ENCODE measurements at places on chromosomes 1 and 21.

DNA sequence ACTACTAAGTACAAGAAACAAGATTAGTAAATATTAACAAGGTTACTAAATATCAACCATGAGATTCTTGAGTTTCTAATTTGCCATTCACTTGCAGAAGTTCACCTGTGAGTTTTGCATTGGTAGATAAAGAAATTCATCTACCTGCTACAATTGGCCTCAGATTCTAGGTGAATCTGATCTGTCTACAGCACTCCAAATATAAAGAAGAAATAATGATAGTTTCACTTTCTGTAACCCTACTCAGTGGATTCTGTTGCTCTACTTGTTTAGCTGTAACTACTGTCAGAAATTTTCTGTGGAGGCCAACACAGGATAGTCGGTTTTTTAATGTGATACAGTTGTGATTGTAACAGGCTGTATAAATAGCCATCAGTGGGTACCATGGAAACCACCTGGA is 118.6 kb downstream of the NR5A2 start:
- DNase-seq: no peak

GRCh38 chr1:25503551-25504426 is 39.6 kb upstream of the LDLRAP1 start:
- no peak for DNase-seq

DNA sequence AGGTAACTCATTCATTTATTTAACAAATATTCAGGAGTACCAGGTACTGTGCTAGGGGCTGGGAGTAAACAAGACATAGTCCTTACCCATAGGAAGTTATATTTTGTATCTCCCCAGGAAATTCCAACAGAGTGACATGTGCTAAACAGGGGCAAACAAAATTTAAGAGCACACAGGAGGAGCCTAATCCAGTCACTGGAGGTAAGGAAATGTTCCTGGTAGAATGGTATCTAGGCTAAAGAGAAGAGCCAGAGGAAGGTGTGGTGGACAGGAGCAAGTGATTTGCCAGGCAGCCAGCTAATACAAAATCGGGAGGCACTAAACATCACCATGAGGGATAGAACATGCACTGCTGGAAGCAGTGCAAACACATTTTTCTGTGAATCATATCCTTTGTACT is 10.4 kb downstream of the TEX38 start:
- no peak for DNase-seq

GRCh38 chr1:26203642-26204318 is 13.4 kb downstream of the CATSPER4 start:
- no peak for DNase-seq

DNA sequence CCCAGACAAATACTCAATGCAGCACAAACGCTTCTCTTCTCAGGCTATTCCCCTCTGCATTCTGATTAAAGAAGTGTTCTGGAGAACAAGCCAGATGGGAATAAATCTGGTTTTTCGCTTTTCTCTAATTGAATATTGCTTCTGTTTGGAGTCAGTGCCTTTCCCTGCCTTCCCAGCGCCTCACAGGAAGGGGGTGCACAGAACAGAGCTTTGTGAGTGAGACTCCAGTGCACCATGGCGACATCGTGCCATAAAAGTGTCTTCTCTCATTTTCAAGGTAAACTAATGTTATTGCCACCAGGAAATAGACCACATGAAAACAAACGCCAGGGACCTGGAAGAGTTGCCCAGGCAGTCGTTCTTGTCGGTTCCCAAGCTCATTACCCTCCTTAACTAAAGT is 43.6 kb upstream of the SLC45A1 start:
- no peak for DNase-seq

GRCh38 chr1:157117527-157118057 is 18.0 kb upstream of the ETV3L start:
- no peak for DNase-seq

DNA sequence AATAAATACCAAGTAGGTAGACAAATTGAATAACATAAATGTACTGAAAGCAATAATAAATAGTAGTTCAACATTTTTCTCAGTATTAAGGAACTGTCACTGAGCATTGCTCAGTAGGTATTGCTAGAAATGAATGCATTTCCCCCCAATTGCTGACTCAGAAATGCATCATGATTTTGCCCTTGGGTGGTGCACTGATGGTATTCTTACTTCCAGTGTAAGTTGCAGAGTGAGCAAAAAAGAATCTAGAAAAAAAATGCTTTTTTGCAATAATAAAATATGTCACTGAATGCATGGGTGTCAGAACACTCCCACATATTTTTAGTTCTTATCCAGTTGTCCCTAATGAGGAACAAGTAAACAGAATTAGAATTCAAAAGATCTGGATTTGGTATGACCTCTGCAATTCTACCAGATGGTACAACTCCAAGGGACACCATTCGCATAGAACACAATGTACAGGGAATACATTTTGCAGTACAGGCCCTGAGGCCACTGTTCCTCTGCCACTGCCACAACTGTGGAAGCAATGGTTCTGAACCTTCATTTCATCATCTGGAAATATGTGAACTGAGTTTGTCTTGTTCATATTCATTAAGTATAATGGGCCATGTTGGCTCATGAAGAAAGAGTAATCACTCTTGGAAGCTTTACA is 78.0 kb downstream of the ATP6V1G3 start:
- no peak for DNase-seq

DNA sequence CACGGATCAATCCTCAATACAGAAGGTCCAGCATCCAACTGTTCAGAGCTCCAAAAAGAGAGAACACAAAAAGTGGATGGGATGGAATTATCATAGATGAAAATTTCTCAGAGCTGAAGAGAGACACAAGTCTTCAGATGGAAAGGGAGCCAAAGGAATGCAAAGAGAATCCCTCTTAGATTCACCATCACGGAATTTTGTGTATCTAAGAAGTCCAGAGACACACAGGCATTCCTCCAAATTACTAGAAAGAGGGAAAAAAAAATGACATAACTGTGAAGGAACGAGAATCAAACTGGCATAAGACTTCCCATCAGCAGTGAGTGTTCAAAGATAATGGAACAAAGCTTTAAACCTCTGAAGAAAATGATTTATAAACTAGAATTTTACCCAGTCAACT is 101.2 kb downstream of the ZSCAN20 start:
- DNase-seq: no peak

GRCh38 chr1:226953175-226953800 is 13.2 kb downstream of the COQ8A start:
- DNase-seq: no peak

GRCh38 chr1:103790172-103790571 is 40.5 kb downstream of the AMY1C start:
- no peak for DNase-seq

- DNase-seq: no peak
These were observed 46.6 kb downstream of the TOR3A start for GRCh38 chr1:179128520-179128919.

GRCh38 chr1:160801836-160802580 is 6.0 kb downstream of the LY9 start:
- no peak for DNase-seq

DNA sequence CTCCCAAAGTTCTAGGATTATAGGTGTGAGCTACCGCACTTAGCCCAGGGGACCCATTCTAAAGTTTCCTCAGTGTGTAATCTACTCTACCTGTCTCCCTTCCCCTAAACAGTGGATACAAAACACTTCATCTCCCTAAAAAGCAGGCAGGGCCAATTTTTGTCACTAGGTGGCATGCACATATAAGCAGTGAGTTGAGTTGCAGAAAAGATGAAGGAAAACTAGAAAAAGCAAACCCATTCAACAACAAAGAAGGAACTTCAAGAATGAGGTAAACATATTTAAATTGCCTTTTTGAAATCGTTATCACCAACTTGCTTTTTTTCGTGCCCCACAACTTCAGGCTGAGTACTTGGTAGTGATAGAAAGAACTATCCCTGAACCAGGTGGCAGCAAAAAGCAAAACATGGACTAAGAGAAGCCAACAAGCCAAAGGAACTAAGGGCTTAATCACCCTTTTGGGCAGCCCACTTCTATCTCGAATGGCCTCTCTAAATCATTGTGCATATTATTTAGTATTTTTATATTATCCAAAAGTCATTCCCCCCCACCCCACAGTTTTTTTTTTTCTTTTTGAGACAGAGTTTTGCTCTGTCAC is 19.7 kb upstream of the ALDH9A1 start:
- no peak for DNase-seq

DNA sequence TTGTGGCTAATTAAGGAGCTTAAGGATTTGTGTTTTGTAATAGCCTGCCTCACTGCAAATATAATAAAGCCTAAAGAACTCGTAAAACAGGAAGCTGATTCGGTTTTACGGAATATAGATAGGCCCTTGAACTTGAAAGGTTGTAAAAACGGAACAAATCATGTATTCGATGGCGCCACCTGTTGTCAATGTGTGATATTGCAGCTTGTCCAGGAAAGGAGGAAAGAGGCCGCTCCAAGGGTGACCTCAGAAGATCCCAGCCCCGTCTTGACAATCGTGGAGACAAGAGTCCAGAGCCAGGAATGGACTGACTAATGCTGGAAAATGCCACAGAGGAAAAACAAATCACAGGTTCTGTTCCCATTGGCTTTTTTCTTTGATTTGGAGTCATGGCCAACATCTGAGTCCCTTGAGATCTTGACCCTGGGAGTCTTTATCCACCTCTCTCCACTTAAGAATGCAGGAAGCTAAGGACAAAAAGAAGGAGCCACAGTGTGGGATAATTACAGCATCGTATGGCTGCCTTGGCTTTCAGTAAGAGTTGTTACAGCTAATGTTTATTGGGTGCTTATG is 7.0 kb upstream of the IGSF21 start:
- no peak for DNase-seq

DNA sequence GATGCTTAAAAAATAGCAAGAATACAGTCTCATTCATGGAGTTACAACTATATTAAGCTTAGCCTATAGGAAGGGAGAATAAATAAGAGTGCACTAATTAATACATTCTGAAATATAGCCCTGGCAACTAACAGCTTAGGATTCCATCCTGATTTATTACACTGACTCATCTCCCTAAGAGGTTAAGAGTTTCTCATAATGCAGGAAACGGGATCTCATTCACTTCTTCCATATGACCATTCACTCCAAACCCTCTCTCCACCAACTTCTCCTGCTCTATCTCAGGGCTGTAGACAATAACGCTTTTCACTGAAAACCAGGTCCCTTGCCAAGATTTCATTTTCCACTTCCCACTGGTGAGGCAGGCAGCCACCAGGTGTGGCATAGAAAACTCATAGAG is 168.5 kb upstream of the PLD5 start:
- no peak for DNase-seq

DNA sequence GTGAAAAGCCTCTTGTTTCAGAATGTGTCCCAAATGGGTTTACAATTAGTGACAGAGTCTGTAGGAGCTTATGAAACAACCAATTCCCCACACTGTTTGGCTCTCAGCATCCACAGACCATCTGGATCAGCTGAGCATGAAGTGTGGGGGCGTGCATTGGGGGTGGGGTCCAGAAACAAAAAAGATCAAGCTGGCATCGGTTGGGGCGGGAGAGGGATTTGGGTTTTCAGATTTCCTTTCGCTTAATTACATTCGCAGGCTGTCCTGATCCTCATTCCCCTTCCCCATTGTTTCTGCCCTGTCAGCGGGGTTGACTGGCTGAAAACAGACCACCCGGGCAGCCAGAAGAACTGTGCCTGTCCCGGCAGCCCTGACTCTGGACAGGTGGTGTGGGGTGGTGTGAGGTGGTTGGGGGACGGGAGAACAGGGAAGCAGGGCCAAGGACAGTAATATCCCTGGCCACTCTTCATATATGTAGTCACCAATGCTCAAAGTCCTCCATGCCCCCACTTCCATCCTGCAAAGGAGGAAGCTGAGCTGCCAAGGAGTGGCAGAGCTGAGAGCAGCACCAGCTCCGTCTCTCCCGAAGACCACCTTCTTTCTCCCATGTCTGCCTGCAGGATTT is 92.0 kb downstream of the IER5 start:
- no peak for DNase-seq

- no peak for DNase-seq
These were observed 8.6 kb upstream of the ACBD3 start for GRCh38 chr1:226195144-226195543.

GRCh38 chr1:19433719-19433998 is 51.7 kb downstream of the CAPZB start:
- no peak for DNase-seq

DNA sequence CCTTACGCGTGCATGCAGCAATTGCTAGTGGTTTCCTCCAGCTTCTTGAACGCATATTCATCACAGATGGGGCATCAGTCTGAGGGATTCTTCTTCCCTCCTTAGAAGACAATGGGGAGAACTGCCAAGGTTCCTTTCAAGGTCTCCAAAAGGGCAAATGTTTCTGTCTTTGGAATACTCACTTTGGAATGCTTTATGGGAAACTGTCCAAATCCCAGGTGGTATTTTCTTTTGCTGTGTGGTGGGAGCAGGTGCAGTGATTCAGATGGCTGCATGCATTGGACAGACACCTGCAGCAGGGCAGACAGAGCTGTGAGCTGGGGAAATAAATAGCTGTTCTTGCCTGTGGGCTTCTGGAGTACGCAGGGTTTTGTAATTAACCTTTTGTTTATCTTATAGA is 40.5 kb downstream of the URB2 start:
- no peak for DNase-seq

DNA sequence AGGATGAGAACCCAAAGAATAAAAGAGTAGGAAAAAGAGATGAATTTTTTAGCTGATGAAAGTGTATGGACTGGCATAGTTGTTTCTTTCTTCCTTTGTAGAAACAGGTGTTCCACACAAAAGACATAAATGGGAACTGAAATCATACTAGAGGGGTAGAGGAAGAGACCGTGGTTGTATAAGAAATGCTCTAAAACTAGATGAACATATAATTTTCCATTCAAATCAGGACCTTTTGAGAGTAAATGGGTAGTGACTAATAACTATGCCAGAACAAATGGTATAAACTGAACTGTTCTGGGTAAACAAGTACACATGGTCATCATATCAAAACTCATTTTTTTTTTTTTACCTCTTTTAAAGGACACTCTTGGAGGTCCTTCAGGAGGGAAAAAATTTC is 344.2 kb downstream of the VAV3 start:
- DNase-seq: no peak

DNA sequence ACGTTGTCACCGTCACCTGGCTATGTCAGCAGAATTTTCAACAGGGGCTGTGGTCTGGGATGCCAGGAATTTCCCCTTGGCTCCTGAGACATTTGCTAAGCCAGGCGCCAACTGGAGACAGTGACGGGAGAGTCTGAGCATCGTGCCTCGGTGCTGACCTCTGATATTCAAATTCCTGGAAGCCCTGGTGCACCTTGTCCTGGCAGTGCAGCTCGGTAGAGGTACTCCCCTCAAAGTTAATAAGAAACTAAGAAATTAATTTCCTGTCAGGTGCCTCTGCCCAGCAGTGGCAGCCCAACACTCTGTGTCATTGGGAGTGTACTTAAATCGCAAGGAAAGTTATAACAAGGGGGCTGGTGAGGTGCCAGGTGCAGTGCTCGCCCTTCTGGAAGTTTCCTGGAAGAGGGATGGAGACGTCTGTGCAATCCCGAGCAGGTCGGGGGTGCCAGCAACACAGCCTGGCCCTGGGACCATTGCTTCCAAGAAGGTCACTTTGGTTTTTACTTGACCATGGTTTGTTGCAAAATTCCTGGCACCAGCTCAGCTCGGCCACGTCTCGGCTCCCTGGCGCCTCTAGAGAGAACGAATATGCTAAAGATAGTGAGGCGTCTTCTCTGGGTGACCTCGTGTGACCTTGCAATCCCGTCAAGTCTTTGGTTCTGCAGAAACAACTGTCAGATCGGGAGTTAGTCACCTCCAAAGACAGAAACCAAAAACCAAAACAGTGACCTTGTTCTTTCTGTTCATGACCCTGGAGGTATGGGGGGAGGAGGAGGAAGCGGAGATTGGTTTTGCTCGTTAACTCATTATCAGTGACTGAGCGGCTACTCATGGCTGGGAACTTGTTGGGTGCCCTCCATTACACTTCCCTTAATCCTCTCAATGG is 149.5 kb upstream of the VAMP3 start:
- peak; percentile 22 for DNase-seq

Data from ovary (tissue), 10 donors.